ENCODE measurements at places on chromosomes 3 and 15.

- DNase-seq, result peak; percentile 62
Measured at GRCh38 chr3:39531665-39532064, 64.2 kb downstream of the MOBP start.

GRCh38 chr3:32620611-32621310 is 50.1 kb upstream of the DYNC1LI1 start:
- DNase-seq, result no peak

DNA sequence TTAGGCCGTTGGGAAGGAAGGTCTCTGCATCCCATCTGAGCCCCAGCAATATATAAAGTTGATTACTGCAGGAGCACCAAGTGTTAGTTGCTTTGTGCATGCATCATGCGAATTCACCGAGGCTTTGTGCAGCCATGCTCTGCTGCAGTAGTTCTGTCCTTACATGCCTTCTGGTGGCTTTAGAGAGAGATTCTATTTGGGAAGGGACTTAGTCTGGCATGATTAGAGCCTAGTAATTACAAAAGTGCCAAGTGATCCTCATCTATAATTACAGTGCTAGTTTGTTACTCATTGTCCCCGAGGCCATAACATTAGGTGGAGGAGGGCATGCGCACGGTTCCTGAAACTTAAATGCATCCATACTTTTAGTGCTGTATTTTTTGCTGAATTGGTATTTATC is 353.6 kb downstream of the CNTN4 start:
- DNase-seq, result no peak

GRCh38 chr15:101054991-101055390 is 135.8 kb downstream of the LRRK1 start:
- no peak for DNase-seq

DNA sequence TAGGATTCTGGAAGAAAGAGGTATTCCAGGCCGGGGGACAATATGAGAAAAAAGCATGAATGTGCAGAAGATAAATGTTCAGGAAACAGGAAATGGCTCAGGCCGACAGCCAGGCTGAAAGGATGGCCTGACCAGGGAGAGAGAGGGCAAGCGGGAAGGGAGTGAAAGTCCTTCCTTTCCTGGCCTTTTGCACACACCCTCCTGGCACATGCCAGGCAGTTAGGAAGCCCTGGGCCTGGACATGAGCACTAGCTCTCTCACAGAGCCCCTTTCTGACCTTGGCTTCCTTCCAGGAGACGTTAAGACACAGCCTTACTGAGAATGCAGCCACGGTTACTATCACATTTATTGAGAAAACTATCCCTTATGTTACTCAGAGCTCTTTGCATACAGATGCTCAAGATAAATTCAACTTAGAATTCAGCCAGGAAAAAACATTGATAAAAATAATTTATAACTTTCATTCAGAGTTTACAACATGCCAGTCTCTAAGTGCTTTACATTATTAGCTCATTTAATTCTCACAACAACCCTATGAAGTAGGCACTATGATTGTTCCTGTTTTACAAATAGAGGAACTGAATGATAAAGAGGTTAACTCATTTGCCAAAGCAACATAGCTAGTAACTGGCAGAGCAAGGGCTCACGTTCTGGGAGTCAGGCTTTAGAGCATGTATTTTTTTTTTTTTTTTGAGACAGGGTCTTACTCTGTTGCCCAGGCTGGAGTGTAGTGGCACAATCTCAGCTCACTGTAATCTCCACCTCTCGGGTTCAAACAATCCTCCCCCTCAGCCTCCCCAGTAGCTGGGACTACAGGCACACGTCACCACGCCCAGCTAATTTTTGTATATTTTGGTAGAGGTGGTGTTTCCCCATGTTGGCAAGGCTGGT is 39.4 kb upstream of the SMAD3 start:
- no peak for DNase-seq

GRCh38 chr3:85740561-85740960 is 781.8 kb downstream of the CADM2 start:
- DNase-seq, result no peak

DNA sequence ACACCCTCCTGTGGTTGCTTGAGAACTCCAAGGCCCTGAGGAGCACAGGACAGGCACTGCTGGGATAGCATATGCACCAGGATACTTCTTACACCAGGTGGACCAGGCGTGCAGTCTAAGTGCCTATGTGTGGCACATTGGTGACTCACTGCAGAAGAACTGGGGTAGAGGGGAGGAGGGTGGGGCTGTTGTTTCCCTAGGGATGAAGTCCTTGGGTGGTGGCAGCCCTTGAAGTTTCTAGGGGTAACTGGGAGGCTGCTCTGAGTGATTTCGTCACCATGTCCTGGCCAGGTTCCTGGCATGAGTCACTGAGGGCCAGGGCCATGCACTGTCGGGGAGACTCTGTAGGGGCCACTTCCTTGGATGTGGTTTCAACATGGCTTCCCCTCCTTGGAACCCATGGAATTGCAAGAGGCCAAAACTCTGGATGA is 15.9 kb downstream of the MYZAP start:
- DNase-seq, result peak; percentile 83

GRCh38 chr3:56613016-56613415 is 56.0 kb downstream of the CCDC66 start:
- DNase-seq, result no peak

DNA sequence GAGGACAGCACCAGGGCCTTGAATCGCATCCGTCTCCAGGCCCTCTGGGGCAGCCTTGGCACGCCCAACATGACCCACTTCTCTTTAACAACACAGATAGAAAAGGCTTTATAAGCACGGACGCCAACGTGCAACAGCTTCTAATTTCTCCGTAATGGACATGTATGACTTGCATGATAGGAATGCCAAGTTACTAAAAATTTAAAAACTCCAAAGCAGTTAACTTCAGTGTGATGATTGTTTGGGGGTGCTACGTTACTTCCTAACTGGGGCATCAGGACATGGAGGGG is 30.9 kb upstream of the SNRPA1 start:
- DNase-seq, result no peak

DNA sequence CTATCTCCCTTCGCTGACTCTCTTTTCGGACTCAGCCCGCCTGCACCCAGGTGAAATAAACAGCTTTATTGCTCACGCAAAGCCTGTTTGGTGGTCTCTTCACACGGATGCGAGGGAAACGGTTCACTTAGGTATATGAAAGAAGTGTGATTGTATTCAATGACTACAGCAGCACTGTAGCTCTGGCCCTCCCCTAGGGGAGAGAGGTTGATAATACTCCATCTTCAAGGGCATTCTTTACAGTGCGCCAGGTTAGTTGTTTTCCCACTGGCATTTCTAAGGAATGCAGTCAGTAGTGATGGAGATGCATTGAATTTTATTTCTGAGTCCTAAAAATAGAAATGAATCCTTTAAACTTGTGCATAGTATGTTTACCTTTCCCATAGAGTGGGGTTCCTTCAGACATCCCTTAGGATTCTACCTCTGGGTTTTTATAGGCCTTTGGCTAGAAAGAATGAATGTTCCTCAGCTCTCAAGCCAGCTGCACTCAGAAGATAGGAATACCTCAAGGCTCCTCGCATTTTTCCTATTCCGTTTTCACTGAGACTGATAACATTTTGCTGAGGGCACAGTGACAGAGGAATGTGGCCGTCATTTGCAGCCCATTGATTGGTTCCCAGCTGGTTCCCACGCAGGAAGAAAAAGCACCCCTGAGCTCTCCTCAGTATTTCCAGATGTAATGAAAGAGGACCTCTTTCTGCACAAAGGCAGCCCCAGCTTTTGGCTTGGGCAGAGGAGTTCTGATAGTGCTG is 131.8 kb upstream of the C2CD4B start:
- DNase-seq, result no peak

DNA sequence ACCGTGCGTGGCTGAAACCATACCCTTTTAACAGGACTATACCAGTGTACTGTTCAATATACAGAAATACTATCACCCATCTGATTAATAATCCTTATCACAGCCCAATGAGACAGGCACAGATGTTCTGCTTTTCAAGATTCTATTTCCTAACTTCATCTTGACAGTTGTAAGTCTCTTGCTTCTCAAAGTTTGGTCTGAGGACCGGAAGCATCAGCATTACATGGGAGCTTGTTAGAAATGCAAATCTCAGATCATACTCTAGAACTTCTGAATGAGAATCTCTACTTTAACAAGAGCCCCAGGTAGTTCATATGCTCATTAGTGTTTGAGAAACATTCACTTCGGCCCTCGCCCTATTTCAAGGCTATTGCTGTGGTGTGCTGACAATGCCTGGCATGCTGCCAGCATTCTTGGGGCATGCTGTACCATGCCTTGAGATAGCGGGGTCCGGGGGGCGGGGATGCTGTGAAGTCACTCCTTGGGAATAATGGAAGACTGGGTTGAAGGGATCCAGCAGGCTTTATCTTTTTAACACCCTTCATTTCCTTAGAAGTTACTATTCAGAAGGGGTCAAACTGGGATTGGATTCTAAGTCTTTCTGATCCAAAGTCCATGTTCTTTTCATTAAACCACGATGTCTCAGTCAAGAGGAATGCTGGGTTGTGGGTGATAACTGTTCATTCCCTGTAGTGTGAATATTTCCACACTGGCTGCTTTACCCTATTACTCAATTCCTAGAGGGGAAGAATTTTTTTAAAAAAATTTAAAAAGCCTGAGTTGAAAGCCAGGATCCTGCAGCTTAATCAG is 194.7 kb downstream of the LPP start:
- DNase-seq, result peak; percentile 88

DNA sequence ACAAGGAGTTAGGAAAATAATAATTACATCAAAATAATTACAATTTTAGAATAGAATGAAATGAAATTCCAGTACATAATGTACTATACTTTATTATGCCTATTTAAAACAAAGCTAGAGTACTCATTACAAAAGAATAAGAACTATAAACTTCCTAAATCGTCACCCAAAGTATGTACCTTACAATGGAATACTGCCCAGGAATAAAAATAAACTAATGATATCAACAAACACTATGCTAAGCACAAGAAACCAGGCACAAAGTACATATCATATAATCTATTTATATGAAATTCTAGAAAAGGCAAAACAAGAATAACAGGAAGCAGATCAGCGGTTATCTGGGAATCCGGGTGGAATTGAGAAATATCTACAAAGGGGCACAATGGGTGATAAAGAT is 84.7 kb downstream of the MYO9A start:
- DNase-seq, result no peak

DNA sequence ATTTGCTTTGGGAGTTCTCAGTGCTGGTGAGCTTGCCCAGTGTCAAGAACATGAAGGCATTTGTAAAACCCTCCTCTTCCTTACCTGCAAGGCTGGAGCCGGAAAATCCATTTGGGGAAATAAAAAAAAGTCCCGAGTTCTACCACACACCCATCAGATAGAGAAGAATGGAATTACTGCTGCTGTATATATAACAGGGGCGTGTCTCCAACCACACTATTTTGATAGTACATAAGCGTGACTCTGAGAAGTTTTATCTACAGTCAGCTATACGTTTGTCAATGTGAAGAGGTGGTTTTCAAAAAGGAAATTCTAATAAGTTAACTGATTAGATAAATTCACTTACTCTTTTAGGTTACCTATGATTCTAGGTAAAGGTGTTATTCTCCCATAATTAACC is 1.3 kb upstream of the CPA3 start:
- no peak for DNase-seq

DNA sequence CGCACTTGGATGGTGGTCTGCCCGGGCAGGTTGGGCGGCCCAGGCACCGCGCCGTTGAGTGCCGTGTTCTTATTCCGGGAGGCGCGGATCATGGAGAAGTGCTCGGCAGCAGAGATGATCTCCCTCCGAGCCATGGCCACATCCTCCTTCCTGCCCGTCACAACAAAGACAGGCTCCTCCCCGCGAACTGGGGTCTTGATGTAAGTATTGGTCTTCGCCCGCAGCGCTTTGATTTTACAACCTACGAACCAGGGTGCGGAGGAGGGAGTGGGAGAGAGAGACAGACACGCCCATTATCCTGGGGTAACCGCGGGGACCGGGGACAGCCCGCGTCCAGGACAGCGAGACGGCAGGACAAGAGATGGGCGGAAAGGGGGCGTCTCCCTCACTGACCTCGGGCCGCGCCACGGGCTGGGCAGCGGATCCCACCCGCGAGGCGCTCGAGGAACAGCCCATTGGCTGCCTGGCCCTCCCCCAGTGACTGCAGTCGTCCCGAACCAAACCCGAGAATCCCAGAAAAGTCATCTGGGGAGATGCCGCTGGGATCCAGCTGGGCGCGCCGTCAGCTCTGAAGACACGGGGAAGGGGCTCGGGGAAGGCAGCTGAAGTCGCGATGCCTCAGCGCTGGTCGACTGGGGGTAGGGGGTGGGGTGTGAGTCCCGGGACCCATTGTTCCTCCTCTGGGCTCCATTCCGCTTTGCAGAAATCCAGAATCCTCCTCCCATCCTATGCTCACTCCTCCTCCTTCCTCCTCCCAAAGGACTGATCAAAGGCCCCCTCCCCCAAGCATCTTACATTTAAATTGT is 1.2 kb downstream of the MEX3B start:
- DNase-seq, result peak; percentile 28

- no peak for DNase-seq
Measured at GRCh38 chr3:150222691-150223489, 185.2 kb upstream of the TSC22D2 start.

DNA sequence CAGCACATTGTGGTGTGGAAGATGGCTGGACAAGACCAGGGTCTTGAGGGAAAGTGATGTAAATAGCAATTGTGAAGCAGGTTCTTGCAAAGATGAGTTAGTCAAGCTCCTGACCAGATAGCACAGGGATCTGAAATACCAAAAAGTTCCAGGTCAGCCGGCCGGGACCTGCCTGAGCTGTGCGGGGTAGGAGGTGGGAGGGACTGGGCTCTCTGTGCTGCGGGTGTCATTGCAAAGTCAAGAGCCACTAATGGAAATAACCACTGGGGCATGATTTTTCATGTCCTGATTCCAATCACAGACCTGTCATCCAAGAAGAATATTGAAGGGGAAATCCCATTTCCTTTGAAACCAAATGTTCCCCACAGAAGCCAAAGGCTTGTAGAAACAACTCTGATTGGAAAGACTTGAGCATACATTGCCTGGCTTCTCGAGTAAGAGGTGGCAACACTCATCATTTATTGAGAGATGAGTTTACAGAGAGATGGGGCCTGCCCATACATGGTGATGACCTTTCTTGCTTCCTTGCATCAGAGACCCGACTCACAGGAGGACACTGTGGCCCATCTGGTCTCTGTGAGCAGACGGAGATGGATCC is 44.2 kb upstream of the KY start:
- no peak for DNase-seq

- no peak for DNase-seq
Measured at GRCh38 chr15:42107473-42107872, 13.1 kb upstream of the PLA2G4D start.

DNA sequence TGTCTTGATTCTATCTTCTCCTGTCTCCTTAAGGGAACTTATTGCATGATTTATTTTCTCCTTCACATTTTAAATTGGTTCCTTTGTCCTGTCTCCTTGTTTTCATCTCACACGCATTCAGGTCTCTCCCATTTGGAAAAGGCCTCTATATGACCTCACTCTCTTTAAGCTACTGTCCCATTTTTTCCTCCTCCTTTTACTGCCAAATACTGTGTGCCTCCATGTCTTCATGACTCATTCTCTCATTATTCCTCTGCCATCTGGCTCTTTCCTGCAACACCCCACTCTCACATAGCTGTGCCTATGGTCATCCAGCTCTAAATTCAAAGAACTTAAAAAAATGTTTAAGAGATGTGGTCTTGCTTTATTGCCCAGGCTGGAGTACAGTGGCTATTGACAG is 48.0 kb downstream of the TYRO3 start:
- peak; percentile 52 for DNase-seq

- DNase-seq, result no peak
Measured at GRCh38 chr3:146342989-146343388, 92.1 kb upstream of the PLSCR4 start.

- no peak for DNase-seq
Measured at GRCh38 chr3:144586382-144586781, 614.8 kb downstream of the DIPK2A start.

- DNase-seq, result no peak
Measured at GRCh38 chr3:160115387-160115786, 109.8 kb upstream of the C3orf80 start.
